ENCODE measurements at places on chromosomes 5 and 9.

DNA sequence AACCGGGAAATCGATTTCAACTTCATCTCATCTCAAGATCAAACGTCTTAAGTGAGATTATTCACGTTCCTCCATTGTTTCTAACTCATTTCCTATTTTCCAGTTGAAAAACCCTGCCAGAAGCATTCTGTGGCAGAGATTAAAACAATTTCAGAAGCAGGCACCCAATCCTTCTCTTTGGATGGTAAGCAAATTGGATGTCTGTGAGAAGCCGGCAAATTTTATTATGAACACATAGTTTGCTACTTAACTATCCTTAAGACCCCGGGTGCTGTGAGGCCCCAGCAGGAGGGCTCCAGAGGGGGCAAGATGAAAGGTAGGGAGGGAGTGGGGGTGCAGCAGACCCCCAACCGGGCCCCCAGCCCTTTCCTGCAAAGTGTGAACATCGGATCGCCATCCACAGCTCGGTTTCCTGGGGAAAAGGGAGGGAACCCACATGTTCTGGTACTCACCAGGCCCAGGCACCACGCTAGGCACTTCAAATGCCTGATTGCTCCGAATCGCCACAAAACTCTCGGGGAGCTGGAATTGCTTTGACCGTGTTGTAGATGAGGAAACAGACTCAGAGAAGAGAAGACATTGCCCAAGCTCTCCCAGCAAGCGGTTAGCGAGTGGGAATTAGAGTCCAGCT lies 167.1 kb upstream of the MVB12B start:
- no peak for DNase-seq

DNA sequence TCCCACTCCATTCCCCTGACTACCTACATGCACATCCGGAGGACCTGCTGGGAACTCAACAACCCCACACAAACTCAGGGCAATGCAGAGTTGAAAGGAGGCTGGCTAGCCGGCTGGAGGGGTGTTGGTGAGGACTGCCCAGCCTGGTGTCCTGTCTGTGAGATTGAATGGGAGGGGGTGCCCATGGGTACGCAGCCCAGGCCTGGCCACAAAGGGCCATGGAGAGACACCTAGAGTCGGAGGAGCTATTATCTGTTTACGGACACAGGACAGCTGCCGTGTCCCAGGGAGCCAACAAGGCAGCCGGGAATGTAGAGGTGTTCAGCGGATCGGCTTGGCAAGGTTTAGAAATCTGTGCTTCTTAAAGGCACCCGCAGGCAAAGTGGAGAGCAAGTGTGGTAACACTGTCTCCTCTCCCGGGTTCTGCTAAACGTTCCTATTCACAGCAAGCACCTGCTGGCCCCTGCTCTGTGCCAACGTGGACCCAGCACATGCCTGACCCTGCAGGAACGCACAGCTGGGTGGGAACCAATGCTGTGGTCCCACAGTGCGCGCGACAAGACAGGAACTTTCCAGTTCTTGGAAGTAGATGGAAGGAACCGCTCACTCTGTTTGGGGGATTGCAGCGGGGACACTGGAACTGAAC lies 166.7 kb downstream of the DAB2IP start:
- no peak for DNase-seq

DNA sequence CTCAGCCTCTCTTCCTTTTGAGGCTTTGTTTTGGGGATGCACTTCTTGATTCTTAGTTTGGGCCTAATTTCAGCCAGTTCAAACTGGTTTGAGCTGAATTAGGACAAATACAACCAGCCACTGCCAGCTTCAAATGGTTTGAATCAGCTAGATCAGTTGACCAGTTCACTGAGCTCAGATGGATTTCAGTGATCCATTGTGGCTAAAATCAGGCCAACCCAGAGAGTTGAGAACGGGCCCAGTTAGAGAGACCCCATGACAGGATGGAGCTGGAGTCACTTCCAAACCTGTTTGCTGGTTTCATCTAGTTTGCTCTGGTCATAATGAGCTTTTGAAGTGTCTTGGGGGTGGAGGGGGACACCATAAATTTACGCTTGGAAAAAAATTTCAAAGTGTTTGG lies 48.0 kb upstream of the NEK6 start:
- DNase-seq, result no peak

DNA sequence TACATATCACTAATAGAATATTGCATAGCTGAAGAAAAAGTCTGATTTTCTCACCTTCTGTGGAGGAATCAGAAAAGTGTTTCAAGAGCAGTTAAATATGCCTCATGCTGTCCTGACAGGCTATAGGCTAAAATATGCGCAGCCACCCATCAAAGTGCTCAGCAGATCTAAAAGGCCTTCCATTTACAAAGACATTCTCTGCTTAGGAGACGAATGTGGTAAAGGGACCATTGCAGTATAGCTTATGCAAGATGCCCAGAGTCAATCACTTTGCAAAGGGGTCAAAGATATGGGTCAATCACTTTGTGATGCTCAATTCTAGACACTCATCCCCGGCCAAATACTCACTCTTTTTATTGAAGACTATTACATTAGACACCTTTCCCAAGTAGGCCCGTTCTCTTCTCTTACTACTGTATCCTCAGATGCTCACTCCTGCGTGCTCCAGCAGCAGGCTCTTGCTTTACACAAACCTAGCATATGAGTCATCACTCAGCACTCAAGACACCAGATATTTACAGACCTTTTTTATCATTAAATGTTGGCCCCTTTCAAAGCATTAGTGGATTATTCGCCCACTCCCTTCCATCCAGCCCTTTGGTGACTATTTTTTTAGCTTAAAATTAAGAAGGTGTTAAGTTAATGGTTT lies 568.2 kb upstream of the CDH18 start:
- DNase-seq, result no peak
